ENCODE measurements at places on chromosomes 12 and 14.

DNA sequence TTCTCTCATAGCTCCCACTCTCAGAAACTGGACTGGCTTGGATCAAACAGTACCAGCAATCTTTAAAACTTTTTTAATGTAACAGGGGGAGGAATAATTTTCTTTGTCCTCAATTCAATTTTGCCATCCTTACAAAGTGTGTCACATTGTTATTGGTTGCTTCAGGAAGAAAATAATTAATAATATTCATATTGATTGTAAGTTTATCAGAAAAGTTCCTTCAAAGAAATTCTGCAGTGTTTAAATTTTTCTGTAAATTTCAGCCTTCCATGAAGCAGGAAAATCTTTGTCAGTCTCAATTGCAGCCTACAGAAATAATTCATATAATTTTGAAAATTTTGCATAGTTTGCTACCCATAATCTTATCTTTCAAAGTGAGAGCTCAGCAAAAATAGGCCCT, 1119.1 kb upstream of the ATXN7L3B start:
- DNase-seq = no peak

- peak; percentile 54 for DNase-seq
Measured at GRCh38 chr12:64400041-64400440, 4.2 kb upstream of the XPOT start.

GRCh38 chr12:45969084-45969483, 21.3 kb downstream of the SCAF11 start:
- DNase-seq = peak; percentile 81

DNA sequence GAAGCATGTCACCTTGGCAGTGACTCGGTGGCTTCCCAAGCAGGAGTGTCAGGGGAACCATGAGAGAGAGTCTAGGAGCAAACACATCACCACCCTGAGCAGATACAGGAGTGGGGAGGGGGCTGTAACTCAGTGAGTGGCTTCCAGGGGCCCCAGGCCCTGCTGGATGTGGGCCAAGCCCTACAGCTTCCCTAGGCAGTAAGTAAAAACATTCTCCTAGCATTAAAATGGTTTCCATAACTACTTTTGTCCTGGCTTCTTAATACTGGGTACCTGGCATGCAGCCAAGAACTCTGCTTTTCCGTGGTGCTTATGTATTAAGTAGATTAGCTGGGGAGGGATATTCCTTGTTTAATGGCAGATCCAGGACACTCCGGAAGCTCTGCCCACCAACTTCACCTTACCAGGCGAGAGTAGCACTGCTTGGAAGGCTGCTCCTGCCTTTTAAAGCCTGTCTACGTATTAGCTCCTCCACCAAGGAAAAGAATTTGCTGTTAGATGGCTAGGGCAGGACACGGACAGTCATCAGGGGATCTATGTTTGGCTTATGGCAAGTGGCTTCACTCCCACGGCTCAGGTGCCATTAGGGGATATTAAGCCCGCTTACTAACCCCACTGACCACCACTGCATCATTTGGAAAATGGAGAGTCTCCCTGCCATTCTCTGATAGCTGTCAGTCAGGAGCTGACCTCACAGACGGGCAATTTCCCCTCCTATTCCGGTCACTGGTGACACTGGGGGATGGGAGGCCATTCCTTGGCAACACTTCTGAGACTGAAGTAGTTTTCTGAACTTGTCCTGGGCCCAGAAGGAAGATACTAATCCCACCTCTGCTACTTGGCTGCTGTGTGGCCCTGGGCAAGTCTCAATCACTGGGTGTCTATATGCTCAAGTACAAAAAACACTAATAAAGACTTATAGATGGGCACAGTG, 22.8 kb downstream of the OTUB2 start:
- DNase-seq = no peak

GRCh38 chr12:28453686-28454085, 263.4 kb downstream of the CCDC91 start:
- DNase-seq = no peak

- DNase-seq = no peak
Measured at GRCh38 chr12:70785896-70786295, 134.6 kb downstream of the PTPRR start.

DNA sequence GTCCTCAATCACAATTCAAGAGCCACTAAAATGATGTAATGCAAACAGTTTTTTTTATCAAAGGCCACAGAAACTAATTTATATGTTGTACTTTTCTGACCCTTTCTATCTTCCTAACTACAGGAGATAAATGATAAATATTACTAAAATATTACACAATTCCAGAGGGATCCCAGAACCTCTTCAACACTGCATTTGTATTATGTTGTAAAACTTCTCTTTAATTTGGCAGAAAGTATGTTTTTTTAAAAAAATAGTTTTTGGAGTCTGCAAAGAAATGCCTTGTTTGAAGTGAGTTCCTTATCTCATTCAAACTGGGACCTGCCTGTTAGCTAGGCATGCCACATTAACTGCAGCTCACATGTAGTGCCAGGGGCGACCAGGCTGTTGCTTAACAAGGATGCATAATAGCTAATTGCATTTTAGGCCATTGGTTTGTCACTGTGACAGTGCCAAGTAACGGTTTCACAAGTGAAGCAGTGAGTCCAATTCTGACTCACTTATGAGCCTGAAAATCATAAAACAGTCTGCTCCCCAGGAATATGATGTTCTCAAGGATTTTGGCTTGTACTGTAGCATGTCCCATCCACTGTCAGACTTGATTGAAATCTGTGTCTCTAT, 266.9 kb downstream of the KTN1 start:
- DNase-seq = peak; percentile 85

GRCh38 chr14:70708717-70709570, 67.2 kb downstream of the TTC9 start:
- no peak for DNase-seq

- DNase-seq = peak; percentile 42
Measured at GRCh38 chr12:92292016-92292415, 146.4 kb upstream of the BTG1 start.

- DNase-seq = peak; percentile 80
Measured at GRCh38 chr12:58877243-58877743, 43.0 kb downstream of the LRIG3 start.

- DNase-seq = no peak
Measured at GRCh38 chr12:22755629-22756028, 130.7 kb downstream of the ETNK1 start.

DNA sequence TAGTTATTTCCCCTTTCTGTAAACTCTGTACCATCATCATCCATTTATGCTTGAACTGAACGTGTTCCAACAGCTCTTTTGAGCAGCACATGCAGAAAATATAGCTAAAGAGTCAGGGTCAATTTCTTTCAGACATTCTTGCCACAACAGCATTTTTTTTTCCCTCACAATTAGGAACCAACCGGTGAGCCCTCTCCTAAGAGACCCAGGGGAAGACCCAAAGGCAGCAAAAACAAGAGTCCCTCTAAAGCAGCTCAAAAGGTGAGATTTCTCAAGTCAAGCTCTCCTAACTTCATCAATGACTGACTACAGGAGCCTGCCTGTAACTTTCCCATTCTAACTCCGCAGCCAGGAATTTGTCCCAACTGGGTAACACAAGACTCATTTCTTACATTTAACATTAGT, 3.5 kb downstream of the HMGA2 start:
- no peak for DNase-seq

GRCh38 chr12:114850661-114851275, 166.8 kb upstream of the TBX3 start:
- DNase-seq = no peak

GRCh38 chr12:50006754-50007442, 18.4 kb downstream of the RACGAP1 start:
- DNase-seq = peak; percentile 57

GRCh38 chr12:49198431-49199155, 9.7 kb upstream of the TUBA1A start:
- peak; percentile 85 for DNase-seq

DNA sequence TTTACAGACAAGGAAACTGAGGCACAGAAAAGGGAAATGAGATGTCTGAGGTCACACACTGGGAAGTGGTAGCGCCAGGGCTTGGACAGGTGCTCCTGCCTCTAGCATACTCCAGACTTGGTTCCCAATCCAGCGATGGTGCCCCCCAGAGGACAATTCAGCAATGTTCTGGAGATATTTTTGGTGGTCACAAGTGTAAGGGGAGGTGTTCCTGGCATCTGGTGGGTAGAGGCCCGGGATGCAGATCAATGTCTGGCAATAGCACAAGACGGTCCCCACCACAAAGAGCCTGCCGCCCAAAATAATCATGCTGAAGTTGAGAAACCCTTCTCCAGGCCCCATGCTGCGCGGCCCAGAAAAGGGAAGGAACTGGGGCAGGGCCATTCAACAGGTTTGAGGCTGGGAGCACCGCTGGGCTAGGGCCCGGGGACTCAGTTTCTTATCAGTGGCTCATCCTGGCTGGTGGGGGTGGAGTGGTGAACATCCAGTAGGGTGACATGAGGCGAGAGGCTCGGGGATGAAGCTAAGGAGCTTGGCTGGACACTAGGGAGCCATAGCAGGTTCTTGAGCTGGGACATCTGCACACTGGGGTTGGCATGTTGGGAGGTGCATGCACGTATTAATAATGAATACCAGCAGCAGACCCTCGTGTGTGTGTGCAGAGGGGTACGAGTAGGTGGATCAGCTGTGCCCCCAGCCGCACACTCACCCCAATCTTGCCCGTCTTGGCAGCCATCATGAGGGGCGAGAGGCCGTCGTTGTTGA, 35.1 kb downstream of the TRPV4 start:
- DNase-seq = no peak

- DNase-seq = no peak
Measured at GRCh38 chr12:65389436-65389835, 111.0 kb downstream of the MSRB3 start.

GRCh38 chr14:103731916-103732867, 16.6 kb downstream of the ZFYVE21 start:
- DNase-seq = no peak

GRCh38 chr12:10967409-10967808, 19.3 kb downstream of the TAS2R50 start:
- DNase-seq = peak; percentile 65

- DNase-seq = no peak
Measured at GRCh38 chr12:83027021-83027723, 340.5 kb downstream of the TMTC2 start.

GRCh38 chr12:114529966-114530365, 124.0 kb upstream of the TBX5 start:
- peak; percentile 50 for DNase-seq

GRCh38 chr12:19894803-19895202, 455.5 kb downstream of the AEBP2 start:
- DNase-seq = no peak

- DNase-seq = peak; percentile 37
Measured at GRCh38 chr14:69036757-69037506, 57.8 kb upstream of the ACTN1 start.

DNA sequence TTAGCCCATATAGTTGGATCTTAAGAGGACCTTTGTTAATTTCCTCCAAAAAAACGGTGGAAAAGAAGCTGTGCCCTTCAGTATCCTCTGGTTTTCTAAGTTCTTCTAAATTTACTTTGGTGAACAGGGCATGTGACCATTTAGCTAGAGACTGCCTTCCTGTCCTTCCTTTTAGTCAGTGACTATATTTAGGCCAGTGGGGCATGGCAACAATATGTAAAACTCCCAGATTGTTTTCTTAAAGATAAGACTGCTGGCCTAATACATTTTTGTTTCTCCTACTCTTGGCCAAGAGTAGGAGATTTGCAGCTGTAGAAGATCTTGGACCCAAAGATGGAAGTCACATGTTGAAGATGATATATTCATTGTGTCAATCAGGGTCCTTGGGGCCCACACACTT, 325.1 kb upstream of the DCN start:
- DNase-seq = no peak

GRCh38 chr14:52553002-52553670, 500 bp downstream of the GPR137C start:
- peak; percentile 19 for DNase-seq

DNA sequence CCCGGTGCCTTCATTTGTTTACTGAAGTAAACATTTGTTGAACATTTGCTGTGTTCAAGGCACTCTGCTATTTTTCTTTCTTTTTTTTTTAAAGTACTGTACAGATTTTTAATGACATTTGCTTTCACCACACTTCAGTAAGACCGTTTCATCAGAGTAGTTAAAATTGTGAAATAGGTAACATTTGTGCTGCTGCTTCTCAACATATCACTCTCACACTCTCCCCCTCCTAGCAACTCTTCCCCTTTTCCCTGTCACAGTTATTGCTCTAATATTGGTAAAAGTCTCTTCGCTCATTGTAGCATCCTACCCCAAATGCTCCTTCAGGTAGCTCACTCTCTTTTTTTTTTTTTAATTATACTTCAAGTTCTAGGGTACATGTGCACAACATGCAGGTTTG, 49.6 kb downstream of the SRGAP1 start:
- no peak for DNase-seq

DNA sequence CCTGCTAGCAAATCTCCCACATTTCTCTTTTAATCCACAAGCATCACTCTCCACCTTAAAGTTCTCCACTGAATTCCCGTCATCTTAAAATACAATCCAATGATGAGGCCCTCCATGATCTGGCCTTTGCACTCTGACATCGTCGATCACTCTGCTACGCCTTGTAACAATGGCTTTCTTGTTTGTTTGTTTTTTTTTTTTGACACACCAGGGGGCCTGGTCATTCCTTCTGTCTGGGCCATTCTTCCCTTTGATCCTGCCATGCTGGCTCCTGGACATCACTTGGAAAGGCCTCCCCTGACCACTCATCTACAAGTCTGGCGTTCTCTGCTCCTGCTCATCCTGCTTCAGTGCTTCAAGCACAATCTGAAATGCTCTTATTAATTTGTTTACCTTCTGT, 233.5 kb downstream of the PPM1H start:
- no peak for DNase-seq

GRCh38 chr12:9721394-9722092, 11.4 kb downstream of the CLECL1 start:
- no peak for DNase-seq

- DNase-seq = no peak
Measured at GRCh38 chr14:96965885-96966595, 168.9 kb downstream of the VRK1 start.

DNA sequence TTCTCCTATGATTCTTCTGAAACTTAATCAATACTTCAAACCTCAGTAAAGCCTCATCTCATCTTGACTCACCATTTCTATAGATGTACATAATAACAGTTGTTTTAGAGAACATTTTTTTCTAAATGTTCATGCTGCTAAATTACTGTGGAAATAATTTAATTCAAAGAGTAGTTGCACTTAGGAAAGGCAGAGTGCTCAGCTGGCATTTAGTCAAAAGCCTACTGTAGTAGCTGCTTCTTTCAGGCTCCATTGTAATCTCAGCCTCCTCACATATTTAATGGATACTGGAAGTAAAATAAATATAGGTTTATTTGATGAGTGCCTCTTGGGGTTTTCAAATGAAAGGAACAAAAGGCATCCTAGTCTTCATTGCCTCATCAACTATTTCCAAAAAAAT, 325.0 kb downstream of the CCER1 start:
- no peak for DNase-seq

GRCh38 chr14:53620890-53621289, 335.7 kb downstream of the BMP4 start:
- DNase-seq = no peak

DNA sequence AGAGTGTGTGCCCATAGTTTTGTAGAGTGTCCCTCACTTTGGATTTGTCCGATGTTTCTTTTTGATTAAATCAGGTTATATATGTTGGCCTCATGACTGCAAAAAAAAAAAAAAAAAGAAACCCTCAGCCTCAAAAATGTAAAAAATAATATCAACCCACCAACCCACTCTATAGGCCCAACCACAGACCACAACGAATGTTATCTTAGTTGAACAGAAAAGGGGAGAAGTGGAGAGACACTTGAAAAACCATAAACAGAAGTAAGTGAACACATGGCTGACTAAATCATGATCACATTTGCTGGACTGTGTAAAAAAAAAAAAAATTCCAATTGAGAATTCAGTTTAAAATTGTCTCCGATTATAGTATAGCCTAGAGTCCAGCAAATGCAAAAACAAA, 45.5 kb upstream of the ST8SIA1 start:
- no peak for DNase-seq

- DNase-seq = no peak
Measured at GRCh38 chr14:73887694-73888459, 1.2 kb downstream of the ZNF410 start.
